Suppressor macrophage treated with lipopolysaccharide for 1 hour (primary cell): ENCODE measurements at places on chromosomes 5 and 9.

- no peak for DNase-seq
These were observed 60.3 kb downstream of the RASA1 start for GRCh38 chr5:87327998-87328397.

DNA sequence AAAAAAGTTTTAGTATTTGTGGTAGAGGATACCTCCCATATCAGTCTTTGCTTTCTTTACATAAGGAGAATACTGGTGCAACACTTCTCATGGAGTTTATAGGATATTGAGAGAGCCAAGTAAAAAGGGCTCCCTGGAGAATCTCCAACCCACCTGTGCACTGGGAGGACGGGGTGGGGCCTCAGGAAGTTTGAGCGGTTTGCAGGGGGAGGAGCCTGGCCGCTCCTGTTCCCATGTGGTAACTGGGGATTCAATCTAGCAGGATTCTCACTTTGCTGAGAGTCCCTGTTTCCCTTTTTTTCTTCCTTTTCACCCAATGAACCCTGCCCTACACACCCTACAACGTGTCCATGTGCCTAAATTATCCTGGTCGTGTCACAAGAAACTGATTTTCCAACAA lies 82.8 kb downstream of the APTX start:
- no peak for DNase-seq

DNA sequence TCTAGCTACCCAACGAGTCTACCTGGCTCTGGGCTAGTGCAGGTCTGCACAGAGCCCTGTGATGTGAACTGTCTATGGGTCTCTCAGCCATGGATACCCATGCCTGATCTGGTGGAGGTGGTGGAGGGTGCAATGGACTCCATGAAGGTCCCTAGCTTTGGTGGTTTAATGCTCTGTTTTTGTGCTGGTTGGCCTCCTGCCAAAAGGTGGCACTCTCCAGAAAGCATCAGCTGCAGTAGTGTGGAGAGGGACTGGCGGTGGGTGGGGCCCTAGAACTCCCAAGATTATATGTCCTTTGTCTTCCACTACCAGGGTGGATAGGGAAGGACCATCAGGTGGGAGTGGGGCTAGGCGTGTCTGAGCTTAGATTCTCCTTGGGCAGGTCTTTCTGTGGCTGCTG lies 290.1 kb downstream of the AGTPBP1 start:
- DNase-seq, result no peak

GRCh38 chr9:109316207-109316640 lies 4.6 kb downstream of the EPB41L4B start:
- DNase-seq, result no peak

DNA sequence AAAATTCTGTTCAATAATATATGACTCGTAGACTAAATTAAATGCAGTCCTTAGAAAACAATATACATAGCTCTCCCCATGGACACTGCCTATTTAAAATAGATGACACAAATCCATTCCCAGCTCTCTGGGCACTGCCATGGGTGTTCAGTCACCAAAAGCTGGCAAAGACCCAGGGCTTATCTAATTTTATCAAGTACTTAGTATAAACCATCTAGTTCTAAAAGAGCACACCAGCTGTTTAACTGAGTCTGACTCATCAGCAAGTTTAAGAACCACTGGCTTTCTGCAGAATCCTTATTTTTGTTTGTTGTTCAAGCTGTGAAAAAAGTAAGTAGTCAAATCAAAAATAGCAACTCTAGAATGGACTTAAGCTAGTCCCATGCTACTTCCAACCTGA lies 107.6 kb downstream of the PLPP1 start:
- DNase-seq, result no peak

DNA sequence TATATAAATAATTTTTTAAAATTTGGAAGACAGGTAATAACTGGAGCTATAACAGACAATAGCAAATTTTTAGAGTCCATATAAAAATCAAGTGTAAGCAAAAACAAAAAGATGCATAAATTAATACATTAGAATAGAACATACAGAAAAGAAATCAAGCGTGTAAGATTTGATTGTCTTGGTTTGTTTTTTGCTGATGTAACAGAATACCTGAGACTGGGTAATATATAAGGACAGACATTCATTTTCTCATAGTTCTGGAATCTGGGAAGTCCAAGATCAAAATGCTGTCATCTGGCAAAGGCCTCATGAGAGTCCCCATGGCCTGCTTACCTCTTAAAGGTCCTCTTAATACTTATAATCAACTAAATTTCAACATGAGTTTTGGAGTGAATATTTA lies 1010.1 kb downstream of the CDH18 start:
- no peak for DNase-seq

- no peak for DNase-seq
These were observed 49.4 kb downstream of the SMC2 start for GRCh38 chr9:104143550-104143910.

DNA sequence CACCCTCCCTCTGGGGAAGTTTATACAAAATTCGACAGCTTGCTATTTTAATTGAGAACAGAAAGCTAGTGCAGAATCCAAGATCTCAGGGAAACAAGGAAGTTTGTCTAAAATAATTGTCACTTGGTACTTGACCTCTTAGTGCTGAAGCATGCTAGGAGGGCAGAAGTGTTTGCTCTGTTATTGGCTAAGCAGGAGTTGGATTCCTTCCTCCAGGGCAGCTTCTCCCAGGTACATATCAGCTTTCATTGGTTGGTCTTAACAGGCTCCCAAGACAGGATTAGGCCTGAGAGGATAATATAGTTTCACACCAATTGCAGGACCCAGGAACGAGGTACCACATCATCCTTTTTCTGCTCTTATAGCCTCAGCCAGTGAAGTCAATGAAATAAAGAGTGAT lies 432.8 kb downstream of the IRX1 start:
- no peak for DNase-seq

DNA sequence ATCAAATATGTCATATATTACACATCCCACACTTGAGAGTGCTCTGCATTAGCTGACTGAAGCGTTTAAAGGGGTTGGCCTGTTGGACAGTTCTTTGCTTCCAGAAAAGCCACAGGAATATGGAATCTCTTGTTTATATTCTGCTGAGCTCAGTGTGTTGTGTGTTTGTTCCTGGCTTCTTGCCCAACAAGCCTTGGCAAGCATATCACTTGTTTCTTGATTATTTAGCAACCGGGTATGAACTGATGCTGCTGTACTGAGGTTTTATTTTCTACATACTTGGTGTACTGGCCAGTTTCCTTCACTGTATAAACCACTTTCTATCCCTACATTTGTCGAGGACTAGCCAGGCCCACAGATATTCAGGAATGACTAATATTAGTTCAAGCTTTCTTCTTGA lies 378.9 kb downstream of the KCTD16 start:
- DNase-seq, result no peak

- DNase-seq, result peak; percentile 77
These were observed 230.3 kb downstream of the AUH start for GRCh38 chr9:91131433-91131839.

- peak; percentile 19 for DNase-seq
These were observed 50.8 kb downstream of the DMRT2 start for GRCh38 chr9:1100945-1101344.

- DNase-seq, result no peak
These were observed 366.0 kb downstream of the KDM4C start for GRCh38 chr9:7123743-7124142.

DNA sequence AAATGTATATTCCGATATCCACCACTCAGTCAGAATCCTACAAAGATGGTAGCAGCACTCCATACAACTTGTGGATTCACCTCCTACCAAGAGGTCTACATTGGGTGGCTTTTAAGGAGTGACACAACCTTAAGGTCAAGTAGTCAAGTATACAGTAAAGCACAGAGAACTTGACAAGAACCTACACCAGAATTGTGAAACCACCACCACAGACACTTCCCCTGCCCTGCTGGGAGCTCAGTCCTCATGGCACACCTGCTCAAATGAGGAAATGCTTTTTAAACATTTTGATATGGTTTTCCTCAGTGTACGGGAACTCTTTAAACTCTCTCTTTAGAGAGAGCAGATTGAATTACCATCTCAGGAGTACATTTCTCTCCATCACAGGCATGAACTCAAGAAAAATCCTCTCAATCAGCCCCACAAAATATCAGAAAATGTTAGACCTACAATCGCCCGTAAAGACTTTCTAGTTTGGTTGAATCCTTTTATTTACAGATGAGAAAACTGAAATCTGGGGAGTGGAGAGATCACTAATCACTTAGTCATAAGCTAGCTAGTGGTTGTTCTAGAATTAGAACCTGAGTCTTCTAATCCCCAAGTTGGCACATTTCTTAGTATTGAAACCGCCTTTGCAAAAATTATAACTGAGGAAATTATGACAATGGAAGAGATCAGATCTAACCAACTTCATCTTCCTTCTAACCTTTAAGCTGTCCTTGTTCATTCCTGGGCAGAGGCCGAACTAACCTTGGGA lies 38.5 kb upstream of the NR4A3 start:
- no peak for DNase-seq

- no peak for DNase-seq
These were observed 261.3 kb upstream of the ANKH start for GRCh38 chr5:15132816-15133405.

DNA sequence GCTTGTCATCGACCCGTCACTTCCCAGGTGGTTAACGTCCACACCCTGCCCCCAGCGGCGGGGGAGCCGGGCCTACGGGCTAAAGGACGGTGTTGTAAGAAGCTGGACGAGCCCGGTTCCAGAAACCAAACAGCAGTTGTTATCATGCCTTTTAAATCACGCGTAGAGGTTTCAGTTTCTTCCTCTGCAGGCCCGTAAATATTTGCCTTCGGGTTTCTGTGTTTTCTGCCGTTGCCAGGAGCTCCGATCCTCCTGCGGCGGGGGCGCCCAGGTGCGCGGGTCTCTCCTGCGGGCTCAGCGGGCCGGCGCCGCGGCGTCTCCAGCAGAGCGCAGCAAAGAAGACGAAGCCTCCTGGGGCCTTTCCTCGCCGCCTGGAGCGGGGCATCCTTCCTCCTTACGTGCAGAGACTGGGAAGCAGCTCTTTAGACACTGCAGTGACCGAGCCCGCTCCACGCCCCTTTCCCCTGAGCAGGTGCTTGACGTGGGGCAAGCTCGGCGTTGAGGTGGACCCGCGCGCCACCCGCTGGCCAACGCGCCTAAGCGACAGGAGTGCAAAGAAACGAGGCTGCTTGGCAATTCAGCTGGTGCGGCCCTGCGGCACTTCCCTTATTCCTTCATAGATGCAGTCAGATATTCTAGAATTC lies 21.8 kb upstream of the TTC1 start:
- DNase-seq, result peak; percentile 58

DNA sequence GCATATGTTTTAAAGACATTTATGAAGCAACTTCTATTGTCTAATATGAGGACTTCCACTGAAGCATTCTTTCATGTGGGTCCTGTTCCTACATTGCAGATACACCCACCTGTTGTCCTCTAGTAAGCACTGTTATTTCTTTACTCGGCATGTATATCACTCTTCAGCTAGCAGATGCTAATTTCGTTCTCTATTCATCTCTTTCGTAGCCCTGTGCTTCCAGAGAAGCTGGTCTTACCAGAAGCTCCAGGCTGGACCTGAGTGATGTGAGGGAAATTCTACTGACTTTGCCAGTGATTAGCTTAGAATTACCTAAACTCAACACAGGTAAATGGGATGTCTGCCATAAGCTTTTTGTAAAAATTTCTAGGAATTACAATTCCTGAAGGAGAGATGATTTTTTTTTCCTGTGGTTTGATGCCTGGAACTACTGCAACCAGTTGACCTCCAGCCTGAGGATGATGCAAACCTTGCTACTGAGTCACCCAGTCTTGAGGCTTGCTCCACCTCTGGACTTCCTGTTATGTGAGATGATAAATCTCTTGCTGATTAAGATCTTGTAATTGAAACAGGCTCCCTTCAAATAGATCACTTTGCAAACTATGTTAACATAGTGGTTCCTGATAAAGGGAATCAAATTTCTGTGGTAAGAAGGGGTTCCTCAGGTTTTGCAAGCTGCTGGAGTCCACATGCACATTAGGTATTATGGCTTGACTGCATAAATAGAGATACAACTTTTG lies 52.2 kb upstream of the SPINK5 start:
- peak; percentile 78 for DNase-seq

DNA sequence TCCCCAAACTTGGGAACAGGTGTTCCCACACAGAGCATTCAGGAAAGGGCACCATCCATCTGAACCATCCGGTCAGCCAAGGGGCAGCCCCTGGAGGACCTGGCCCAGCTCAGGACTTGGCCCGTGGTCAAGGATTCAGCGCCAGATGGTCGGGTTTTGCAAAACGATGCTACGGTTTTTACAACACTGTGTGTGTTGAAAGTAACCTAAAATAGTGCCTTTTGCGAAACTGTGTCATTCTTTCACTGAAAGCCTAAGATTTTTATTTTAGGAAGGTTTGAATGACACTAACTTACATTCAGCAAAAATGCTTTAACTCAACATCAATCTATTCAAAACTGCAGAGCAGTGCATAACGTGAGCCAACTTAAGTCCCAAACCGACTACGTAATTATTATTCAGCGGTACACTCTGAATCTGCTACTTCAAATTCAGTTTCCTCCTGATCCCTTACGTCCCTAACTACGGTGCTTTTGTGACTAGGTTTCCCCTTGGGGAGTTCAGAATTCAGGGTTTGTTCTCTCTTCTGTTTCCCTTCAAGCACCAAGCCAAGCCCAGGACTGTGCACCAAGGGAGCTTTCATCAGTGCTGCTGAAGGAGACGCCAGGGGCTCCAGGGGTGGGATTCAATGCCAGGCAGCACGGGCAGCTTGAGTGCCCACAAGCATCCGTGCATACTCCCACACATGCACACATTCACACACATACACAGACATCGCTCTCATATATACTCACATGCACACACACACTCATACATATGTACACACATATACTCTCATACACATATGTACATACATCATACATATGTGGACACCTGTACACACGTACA lies 25.8 kb downstream of the LPCAT1 start:
- peak; percentile 58 for DNase-seq

DNA sequence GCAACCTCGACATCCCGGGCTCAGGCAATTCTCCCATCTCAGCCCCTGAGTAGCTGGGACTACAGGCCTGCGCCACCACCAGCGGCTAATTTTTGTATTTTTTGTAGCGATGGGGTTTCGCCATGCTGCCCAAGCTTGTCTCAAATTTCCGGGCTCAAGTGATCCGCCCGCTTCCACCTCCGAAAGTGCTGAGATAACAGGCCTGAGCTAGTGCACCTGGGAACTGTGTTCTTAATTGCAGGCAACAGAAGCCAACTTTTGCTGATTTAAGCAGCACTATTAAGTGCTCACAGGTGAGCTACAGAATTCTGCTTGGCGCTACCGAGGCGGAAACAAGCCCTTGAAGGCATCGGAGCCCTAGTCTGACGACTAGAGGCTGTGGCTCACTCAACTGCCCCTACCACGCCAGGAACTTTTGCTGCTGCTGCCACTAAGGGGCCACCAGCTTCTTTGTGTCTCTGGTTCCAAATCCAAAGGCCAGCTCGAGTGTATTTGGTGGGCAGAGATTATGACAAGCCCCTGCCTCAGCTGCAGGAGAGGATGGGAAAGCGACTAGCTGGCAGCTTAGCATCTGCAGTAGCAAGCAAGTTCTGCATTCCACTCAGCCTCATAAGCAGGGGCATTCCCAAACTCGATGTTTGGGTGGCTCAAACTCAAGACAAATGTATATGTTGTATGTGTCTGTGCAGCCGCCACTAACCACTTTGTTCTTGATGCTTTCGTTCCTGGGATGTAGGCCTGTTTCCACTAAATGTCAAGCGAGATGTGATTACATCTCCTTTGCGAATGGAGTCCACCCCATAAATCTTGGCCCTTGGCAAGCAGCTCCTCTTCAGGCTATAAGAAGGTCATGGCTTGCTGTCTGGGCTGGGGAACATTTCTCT lies 10.6 kb upstream of the HMCN2 start:
- DNase-seq, result no peak

- DNase-seq, result no peak
These were observed 19.8 kb downstream of the SLC36A2 start for GRCh38 chr5:151327585-151327984.

- no peak for DNase-seq
These were observed 3.7 kb downstream of the CARD19 start for GRCh38 chr9:93099551-93100275.

GRCh38 chr5:50855001-50855400 lies 188.6 kb downstream of the PARP8 start:
- peak; percentile 47 for DNase-seq
